Lower lobe of right lung (tissue), 2 donors: ENCODE measurements at places on chromosomes 12 and 14. TPM values are rescaled to one million over a fixed set of nuclear protein-coding genes. Genes with fewer than 3 reads are reported as not detected.
A peak's percentile ranks its signal among the peaks of the same experiment; 100 is the strongest.

- no peak for DNase-seq
These were observed 42.7 kb upstream of the DCN start for GRCh38 chr12:91225316-91225715.

GRCh38 chr12:77893918-77894317 lies 63.2 kb downstream of the NAV3 start:
- no peak for DNase-seq

DNA sequence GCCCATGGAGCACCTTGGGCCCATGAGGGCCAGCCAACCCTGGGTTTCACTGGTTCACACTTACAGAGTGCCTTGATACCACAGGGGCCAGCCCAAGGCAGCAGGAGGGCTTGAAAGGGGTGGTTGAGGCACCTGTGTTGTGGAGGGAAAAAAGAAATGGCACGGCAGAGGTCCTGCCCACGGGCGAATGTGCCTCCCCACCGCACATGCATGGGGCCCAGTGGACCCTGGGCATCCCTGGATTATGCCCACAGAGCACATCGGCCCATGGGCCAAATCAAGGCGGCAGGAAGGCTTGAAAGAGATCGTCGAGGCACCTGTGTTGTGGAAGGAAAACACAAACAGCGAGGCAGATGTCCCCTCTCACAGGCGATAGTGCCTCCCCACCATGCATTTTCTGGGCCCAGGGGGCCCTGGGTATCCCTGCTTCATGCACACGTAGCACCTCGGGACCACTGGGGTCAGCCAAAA lies 378.1 kb downstream of the ALG10 start:
- DNase-seq, result peak; percentile 29

- DNase-seq, result no peak
These were observed 770.5 kb downstream of the MED13L start for GRCh38 chr12:115506822-115507559.

GRCh38 chr12:6452245-6452943 lies 552 bp downstream of the TAPBPL start:
- no peak for DNase-seq

DNA sequence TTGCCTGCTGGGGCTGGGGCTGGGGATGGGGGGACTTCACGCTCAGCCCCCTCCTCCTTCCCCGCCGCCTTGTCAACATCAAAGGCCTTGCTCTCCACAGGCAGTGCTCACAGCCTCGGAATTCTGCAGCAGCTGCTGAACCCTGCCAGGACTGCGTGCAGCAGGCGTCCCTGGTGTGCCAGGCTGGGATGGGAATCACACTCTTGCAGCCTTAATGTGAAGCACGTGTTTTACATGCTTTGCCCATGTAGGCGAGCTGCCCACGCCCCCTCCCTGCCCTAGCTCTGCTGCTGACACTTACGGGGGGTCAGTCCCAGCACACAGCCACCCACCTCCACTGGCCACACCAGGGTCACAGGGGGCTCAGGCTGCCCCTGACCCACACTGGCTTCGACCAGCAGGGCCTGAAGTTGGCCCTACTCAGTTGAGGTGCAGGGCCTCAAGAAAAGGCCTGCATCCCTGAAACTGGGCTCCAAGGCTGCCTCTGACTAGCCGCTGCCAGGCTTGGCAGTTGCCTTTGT lies 276.2 kb upstream of the RTL1 start:
- no peak for DNase-seq

TBX5 gene
- total RNA-seq, result 15.7 TPM

SIX6 gene
- not detected for total RNA-seq

INHBC gene
- not detected for total RNA-seq

SPRYD4 gene
- total RNA-seq, result 3.1 TPM
